ENCODE measurements at places on chromosomes 13 and 19. TPM values are rescaled to one million over a fixed set of nuclear protein-coding genes. Genes with fewer than 3 reads are reported as not detected.

The LMO7 gene
- 123 TPM for total RNA-seq

The INAFM1 gene
- 2.5 TPM for total RNA-seq

The IFNL1 gene
- total RNA-seq, result not detected

The B3GNT3 gene
- not detected for total RNA-seq

The CD22 gene
- 0.21 TPM for total RNA-seq

The ATP7B gene
- 3.5 TPM for total RNA-seq

The ZNF493 gene
- total RNA-seq, result 3.1 TPM

The MADCAM1 gene
- total RNA-seq, result not detected

The MYO1F gene
- 0.37 TPM for total RNA-seq

The PIBF1 gene
- 15.3 TPM for total RNA-seq

GRCh38 chr13:31073859-31074718, 87.6 kb downstream of the HSPH1 start:
- DNase-seq, result no peak

DNA sequence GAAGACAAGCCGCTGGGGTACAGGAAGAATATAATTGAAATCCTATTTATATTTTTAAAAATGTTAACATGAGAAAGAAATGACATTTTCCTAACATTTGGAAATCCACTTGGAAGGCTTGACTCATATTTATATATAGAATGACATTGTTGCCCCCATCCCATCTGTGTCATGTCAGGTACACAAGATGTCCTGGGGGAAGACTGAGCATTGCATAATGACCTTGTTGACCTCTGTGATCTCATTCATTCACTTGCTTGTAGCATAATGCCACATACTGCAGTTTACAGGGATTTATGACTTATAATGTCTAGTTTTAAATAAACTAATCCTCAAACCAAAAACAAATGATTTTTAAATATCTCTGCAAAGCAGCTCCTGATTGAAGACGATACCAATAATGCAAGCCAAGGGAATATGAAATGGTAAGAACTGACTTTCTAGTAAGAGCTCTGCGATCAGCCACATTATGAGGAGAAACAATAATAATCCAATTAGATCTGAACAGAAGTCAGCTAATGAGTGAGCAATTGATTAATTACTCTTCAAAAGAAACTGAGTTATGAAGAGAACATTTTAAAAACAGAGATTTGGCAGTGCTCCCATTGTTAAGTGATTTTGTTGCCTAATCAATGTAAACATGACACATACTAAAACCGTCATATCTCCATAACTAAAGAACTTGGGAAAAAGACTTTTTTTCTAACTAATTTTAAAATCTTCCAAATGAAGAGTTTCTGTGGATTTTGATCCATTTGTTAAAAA, 21.2 kb upstream of the VWA8 start:
- no peak for DNase-seq

GRCh38 chr13:113554333-113554700, 30.2 kb upstream of the TFDP1 start:
- no peak for DNase-seq

GRCh38 chr13:110306340-110306959, 507 bp downstream of the COL4A1 start:
- peak; percentile 75 for DNase-seq

DNA sequence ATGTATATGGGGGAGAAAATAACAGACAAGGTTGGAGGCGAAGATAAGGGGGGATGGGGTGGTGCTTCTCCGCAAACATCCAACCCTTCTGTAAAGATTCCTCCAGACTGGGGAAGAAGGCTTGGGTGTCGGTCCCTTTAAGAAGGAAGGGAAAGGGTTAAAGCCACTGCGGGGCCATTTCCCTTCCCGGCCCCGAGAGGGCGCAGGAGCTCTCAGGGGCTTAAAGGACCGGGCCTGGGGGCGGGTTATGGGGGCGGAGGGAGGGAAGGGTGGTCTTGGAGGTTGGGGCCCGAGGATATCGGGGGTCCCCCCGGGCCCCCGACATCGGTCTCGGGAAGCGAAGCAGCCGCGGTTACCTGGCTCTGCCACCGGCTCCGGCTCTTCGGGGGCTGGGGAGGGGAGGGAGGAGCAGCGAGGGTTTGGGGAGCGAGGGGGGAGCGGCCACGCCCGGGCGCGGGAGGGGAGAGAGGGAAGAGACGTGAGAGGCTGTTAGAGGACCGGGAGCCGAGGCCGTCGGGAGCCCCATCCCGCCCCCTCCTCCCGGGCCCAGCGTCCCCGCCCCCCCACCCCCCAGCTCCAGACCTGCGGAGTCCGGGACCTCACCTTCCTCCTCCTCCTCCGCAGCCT, 2.8 kb downstream of the TNNT1 start:
- no peak for DNase-seq

- DNase-seq, result no peak
These were observed 118.8 kb downstream of the MIPEP start for GRCh38 chr13:23770428-23770827.

GRCh38 chr13:74620308-74620707, 486.1 kb upstream of the KLF12 start:
- no peak for DNase-seq

- no peak for DNase-seq
These were observed 2.5 kb downstream of the COX6B2 start for GRCh38 chr19:55352040-55352439.

- DNase-seq, result no peak
These were observed 166.9 kb downstream of the DLEU7 start for GRCh38 chr13:50676602-50677001.

DNA sequence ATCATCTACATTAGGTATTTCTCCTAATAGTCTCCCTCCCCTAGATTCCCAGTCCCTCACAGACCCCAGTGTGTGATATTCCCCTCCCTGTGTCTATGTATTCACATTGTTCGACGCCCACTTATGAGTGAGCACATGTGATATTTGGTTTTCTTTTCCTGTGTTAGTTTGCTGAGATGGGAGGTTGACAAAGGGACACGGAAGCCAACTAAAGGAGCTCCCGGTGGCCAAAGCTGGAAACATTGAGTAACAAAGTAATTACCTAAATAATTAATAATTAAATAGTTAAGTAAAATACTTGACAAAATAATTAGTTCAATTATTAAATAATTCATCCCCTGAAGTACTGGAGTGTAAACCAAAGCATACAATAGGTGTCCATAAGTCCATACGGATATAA, 1.7 kb upstream of the PRR20A start:
- no peak for DNase-seq

DNA sequence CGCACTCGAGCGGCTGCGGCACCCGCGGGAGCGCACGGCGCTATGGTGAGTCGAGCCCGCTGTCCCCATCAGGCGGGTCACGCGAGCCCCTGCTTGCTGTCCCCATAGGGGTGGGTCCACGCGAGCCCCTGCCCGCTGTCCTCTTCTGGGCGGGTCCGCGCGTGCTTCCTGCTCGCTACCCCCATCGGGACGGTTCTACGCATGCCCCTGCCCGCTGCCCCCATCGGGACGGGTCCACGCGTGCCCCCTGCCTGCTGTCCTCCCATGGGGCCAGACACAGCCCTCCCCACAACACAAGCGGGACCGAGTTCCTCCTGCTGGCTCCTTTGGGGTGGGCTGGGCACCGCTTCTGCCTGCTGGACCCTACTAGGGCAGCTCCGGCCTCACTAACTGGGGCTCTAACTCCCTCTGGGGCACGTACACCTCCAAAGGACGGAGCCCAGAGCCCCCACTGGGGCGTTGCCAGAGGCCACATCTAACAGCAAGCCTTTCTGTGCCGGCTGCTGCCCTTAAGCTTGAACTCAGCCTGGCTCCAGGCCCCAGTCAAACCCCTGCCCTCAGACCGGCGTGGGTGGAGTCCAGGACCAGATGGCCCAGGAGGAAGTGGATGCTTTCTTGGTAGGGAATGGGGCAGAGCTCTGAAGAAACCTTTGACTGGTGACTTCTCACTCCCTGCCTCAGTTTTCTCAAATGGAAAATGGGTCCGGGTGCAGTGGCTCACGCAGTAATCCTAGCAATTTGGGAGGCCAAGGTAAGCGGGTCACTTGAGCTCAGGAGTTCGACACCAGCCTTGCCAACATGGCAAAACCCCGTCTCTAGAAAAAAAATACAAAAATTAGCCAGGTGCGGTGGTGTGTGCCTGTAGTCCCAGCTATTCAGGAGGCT, 722 bp downstream of the COLGALT1 start:
- peak; percentile 74 for DNase-seq

DNA sequence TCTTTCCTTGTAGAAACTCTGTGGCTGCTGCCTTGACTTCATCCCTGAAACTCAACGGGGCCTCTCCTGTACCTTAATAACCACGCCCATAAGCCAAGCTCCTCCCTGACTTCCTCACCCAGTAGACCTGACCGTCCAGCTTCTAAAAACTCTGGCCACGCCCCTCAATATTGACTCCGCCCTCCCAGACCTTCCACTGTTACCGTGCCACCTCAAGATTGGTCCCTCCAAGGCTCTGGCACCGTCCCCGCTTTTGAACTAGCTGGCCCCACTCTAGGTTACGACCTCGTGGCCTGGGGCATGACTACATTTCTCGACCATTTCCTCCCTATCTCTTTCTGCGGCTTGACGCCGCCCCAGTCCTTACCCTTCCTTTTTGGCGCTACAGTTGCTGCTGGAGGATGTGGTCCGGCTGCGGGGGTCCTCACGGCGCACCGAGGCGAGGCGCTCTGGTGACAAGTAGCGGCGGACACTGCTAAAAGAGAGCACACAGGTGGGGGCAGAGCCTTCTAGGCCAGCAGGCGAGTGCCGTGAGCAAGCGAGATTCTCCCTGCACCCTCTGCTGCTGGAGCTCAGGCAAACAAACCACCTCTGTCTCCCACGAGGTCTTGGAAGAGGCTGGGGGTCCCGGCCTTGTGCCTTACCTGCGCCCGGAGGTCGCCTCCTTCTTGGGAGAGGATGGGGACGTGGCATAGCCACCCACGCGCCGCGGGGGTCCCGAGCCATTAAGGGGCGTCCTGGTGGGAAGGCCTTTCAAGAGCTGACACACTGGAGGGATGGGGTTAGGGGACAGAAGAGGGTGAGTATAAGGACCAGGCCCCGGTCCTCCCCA, 2.3 kb upstream of the EML2 start:
- DNase-seq, result peak; percentile 69

DNA sequence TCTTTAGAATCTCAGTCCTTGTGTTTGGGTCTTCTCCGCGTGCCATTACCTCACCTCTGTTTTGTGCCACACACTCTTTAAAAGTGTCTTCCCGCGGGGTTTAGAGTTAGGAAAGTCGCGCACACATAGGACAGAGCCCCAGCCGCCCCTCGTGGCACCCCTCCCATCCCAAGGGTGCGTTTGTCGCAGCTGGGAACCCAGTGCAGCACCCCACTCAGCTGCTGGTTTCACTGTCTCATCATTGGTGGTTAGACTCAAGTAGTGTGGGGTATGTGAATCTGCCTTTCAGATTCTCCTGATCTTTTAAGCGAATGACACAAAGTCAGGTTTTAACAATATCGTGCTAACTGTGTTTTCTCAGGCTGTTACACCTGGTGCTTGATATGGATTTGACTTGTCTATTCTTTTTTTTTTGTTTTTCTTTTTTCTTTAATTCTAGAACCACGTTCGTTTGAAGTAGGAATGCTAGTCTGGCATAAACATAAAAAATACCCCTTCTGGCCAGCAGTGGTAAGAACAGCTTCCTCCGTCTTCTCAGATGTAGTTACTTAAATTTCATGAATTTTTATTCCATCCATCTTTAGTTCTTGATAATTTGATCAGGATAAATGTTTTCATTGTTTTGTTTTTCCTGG, 19.5 kb upstream of the NDUFS7 start:
- no peak for DNase-seq

- DNase-seq, result no peak
These were observed 16.0 kb upstream of the GTF2F2 start for GRCh38 chr13:45104261-45104660.

- peak; percentile 75 for DNase-seq
These were observed 372 bp downstream of the DNAAF3 start for GRCh38 chr19:55165952-55166529.

- no peak for DNase-seq
These were observed 208.3 kb downstream of the OXGR1 start for GRCh38 chr13:96785986-96786385.

- DNase-seq, result no peak
These were observed 54.7 kb upstream of the F7 start for GRCh38 chr13:113050734-113051431.

- DNase-seq, result no peak
These were observed 42.1 kb upstream of the ATP12A start for GRCh38 chr13:24638096-24638495.

- no peak for DNase-seq
These were observed 2.8 kb downstream of the PALM3 start for GRCh38 chr19:14059093-14059480.

GRCh38 chr13:29491248-29491647, 104.2 kb downstream of the SLC7A1 start:
- no peak for DNase-seq

Measured in SJSA1 (cell line).